Effector CD4-positive, alpha-beta T cell (primary cell): ENCODE measurements at places on chromosomes 2 and 18.

- DNase-seq = no peak
These were observed 44.2 kb upstream of the ITSN2 start for GRCh38 chr2:24404491-24404921.

GRCh38 chr2:202135091-202135874 is 62.2 kb downstream of the KIAA2012 start:
- no peak for DNase-seq

- no peak for DNase-seq
These were observed 77.9 kb upstream of the FAM124B start for GRCh38 chr2:224479826-224480225.

GRCh38 chr2:98269274-98269673 is 77.0 kb upstream of the CNGA3 start:
- DNase-seq = no peak

DNA sequence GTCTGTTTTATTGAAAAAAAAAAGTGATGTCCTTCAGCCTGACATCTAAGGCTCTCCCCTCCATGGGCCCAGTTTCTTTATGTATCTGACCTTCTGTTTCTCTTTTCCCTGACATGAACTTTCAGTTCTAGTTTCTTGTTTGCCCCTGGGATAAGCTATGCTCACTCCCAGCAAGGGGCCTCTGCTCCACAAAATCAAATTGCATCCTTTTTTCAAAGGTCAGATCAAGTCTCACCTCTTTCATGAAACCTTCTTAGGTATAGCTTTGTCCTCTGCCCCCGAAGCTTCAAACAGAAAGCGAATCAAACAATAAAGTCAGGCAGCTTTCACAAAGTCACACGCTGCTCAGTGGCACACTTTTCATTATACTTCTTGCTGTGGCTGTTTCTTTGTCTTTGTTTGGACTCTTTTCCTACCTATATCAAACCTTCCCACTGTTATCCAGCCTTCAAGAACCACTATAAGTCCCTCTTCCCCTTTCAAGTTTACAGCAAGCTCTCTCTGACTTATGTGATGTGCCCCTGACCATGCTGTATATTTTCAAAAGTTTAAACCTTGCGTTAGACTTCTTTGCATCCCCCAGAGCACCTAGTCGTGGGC is 23.3 kb downstream of the MAP3K19 start:
- no peak for DNase-seq

- DNase-seq = no peak
These were observed 278.7 kb downstream of the FSIP2 start for GRCh38 chr2:186017278-186017677.

GRCh38 chr2:74043345-74044329 is 58.9 kb downstream of the TET3 start:
- DNase-seq = no peak

DNA sequence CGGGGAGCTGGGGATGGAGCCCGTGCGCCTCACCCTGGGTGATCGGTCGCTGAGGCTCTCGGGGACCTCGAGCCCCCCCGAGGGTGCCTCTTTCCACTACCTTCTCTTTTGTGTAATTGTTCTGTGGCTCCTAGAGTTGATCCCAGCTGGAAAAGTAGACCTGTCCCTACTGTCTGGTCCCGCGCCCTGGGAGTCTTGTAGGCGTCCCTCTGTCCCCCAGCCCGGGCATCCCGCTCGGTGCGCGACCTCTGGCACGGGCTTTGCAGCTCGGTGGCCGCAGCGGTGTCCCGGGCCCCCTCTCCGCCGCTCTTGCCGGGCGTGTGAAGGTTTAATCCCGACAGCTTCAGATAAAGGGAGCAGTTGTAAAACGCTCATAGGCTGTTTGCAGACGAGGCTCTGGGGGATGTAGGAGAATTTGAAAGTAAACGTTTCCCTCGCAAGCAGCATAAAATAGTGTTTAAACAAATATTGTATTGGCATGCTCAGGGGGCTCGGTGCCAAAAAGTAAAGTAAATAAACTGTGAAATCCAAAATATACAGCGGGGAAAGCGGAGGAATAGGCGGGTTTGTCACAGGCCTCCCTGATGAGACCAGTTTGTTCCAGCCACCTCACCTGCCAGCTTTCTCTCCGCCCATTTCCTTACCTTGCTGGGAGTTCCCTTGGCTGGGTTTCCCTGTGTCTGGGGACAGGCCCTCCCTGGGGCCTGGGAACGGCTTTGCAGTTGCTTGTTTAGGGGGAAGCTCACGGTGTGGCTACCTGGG is 1.9 kb downstream of the GLI2 start:
- no peak for DNase-seq

- no peak for DNase-seq
These were observed 371.6 kb upstream of the LRP1B start for GRCh38 chr2:142502402-142502801.

DNA sequence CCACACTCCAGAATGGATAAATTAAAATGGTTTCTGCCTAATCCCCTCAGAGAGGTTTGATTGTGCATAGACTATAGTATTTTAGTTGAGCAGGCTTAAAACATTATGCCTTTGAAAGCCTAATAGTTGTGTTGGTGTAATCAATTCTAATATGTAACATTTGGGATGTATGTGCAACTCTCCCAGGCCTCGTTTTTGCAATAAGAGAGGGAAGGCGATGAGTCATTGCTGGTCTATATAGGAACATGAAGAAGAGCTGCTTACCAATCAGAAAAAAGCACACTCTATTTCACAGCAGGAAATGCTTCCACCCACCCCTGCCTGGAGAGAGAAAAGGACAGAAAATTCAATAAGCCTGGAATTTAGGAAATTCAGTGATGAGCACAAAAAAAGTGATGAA is 1424.0 kb upstream of the PIK3C3 start:
- DNase-seq = no peak

DNA sequence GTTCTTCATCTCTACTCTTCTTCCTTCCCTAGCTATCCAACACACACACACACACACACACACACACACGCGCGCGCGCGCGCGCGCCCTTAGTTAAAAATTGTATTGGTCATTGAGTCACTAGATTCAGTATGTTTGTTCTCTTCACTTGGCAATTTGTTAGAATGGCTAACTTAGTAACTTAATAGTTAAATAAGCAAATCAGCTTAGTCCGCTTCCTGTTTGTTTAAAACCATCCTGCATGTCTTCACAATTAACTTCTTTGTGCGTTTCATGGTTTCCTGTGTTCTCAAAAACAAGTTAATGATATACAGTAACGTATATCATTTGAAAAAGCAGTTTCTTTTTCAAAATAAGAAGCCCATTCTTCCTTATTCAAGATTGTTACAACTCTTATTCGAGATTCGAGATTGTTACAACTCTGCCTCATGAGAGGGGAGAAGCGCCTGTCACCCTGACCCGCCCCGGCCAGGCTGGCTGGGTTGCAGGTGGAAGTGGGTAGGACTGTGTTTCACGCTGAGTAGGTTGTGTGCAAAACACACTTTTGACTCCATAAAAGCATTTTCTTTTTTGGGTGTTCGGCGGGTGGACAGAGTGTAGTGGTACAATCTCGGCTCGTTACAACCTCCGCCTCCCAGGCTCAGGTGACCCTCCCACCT is 9.5 kb upstream of the CNNM3 start:
- DNase-seq = peak; percentile 25

GRCh38 chr2:168804214-168804613 is 1.8 kb downstream of the NOSTRIN start:
- no peak for DNase-seq

GRCh38 chr2:46955764-46956163 is 40.2 kb upstream of the MCFD2 start:
- DNase-seq = no peak

DNA sequence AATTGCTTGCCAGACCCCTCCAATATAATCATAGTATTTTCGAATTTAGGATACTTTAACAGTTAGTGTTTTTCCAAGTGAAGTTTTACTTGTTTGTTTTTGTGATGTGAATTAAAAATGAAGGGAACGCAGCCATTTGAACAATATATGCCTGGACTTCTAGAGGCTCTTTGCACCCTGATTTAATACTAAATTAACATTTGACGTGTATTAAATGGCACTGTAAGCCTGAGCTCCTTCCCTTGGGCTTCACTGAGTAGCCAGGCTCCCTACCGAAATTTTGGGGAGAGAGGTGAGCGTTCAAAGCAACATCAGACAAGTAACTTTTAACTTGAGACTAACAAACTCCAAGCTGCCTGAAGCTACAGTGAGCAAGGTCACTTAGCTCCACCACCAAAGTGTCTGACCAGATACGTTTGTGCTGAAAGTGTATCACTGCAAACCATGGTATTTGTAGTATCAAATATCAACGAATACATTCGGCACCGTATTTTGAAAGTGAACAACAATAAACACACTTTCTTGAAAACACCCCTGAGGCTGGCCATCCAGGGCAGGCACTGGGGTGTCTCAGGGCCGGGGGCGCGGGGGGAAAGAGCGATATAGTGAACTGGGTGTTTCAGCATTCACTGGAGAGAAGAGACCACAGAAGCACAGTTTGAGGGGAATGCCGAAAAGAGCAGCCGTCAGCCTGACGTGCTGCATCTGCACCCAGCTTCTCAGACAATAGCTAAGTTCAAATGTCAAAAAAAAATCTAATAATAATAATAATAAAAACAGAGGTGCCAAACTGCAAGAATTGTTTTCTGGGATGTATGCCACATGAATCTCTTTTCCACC is 7.7 kb upstream of the POU3F3 start:
- DNase-seq = no peak

GRCh38 chr2:1739961-1740715 is 4.2 kb downstream of the PXDN start:
- no peak for DNase-seq

- DNase-seq = no peak
These were observed 329.9 kb downstream of the HRH4 start for GRCh38 chr18:24790347-24790746.

GRCh38 chr2:122417114-122417513 is 661.7 kb downstream of the TSN start:
- DNase-seq = no peak

DNA sequence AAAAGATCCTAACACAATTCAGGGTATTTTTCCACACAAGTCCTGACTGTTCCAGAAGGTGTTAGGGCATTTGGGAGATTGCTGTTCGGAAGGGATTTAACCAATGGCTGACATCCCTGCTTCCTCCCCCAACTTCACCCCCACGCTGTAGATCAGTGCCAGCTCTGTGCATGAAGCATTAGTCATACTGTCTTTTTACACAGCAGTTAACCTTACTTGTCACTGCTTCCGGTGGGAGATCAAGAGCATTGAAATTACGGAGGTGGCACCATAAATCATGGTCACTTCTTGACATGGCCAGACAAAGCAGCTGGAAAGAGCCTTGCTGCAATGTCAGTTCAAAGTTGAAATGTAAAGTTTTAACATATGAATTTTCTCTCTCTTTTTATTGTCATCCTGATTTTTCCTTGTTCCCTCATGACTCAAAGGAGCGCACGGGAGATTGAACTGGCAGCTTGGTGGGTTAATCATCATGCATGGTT is 70.2 kb downstream of the HRH4 start:
- DNase-seq = no peak

DNA sequence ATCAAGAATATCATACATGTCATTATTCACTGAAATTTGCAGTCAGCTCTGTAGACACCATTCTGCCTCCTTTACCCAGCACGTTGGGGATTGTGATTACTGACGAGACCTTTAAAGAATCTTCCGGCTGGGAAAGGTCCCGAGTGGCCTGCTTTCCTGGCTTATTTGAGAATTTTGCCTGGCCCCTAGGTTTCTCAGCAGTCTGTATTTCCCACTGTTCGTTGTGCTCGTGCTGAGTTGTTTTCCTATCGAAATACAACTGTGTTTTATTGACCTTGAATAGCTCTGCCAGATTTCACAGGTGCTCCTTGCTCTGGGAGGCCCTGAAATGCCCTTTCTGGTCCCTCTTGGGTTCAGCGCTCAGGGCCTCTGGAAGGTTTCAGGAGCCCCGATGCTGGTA is 94.9 kb downstream of the AGAP1 start:
- no peak for DNase-seq

GRCh38 chr18:13611142-13611600 is 115.2 kb downstream of the FAM210A start:
- DNase-seq = peak; percentile 27

DNA sequence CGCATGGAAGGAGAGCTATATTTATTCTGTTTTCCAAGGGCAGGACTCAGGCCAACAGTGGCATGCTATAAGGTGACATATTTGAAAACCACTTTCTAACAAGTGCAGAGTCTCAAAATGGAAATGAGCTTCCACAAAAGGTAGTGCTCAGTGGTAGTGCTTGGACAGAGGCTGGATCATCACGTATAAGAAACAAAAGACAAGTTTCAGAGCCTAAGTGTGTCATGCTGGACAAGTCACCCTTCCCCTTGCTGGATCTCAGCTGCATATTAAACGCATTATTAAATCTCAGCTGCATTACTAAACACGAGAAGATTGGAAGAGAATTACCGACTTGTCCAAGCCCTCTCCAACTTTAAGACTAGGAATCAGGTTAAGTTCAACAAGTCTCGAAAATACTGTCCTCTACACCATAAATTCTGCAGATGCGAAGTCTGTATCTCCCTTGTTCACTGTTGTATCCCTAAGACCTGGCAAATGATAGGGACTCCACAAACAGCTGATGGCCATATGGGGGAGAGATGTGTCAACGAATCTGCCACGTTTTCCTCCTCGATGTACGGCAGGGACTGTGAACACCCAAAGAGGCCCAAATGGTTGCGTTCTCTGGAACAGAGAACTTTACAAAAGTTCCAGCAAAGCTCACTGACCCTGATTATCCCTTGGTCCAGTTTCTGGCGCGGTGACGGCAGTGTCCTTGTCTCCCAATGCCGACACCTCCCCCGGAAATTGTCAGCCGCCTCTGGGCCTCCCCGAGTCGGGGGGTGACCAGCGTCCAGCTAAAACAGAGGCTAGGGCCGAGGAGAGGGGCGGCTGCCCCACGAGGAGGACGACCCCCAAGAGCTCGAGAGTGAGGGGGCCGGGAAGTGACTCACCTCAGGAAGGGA is 611 bp downstream of the NOL10 start:
- DNase-seq = peak; percentile 8

- no peak for DNase-seq
These were observed 971.4 kb downstream of the DPP10 start for GRCh38 chr2:115413791-115414190.

- no peak for DNase-seq
These were observed 27.9 kb downstream of the C2orf49 start for GRCh38 chr2:105365206-105365605.

GRCh38 chr18:41922176-41922575 is 32.9 kb upstream of the PIK3C3 start:
- DNase-seq = no peak

DNA sequence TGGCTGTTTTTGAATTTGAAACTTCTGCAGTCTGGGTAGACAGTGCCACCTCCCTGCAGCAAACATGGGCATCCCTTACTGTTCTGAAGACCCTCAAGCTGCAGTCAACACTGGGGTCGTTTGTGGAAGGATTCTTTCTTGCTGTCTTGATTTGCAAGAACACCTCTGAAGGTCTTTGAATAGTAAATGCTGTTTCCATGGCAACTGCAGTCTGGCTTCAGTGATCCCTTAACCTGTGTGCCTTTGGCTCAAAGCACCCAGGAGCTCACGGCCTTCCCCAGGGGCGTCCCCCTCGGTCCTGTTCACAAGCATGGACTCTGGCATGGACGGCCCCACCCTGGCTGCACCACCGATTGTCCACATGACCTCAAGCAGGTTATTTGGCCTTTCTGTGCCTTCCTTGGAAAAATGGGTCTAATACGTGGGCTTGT is 38.3 kb downstream of the LRRFIP1 start:
- DNase-seq = no peak
